ENCODE measurements at places on chromosomes 13 and 19.
A peak's percentile ranks its signal among the peaks of the same experiment; 100 is the strongest.

DNA sequence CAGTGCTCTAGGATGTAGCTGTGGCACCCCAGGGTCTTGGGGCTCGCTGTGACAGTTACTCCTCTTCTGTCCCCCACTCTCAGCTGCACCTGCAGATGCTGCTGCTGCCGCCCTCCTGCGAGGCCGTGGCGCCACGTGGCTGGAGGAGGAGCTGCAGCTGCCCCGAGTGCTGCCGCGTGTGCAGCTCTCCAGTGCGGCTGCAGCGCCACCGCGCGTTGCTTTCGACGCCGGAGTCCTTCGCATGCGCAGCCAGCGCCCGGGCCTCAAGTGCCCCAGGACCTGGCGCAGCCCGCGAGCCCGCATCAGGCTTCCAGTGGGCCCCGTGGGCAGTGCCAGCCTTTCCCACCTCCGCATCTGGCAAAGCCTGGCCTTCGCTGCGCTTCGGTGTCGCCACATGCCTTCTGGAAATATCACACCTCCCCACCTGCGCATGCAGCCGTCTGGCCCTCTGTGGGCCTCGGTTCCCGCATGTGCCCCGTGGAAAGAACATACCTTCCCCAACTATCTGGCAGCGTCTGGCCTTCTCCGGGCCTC, 692 bp upstream of the ZNF580 start:
- no peak for DNase-seq

DNA sequence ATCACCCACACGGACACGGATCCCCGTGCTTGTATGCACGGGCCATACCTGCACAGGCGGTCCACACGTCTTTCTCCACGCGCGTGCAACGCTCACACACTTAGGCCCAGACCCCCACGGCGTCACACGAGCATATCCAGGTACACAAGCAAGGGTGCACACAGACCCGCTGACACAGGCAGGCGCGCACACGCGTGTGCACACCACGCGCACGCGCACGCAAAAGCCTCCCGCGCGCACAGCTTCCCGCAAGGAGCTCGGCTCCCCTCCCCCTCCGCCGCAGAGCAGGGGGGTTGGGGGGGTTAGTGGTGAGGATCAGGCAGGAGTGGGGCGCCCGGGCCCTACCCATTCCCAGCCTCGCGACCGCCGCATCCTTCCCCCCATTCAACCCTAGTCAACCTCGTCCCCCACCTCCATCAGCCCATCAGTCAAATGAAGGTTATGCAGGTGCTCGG, 407 bp downstream of the RAB3A start:
- DNase-seq: peak; percentile 72

DNA sequence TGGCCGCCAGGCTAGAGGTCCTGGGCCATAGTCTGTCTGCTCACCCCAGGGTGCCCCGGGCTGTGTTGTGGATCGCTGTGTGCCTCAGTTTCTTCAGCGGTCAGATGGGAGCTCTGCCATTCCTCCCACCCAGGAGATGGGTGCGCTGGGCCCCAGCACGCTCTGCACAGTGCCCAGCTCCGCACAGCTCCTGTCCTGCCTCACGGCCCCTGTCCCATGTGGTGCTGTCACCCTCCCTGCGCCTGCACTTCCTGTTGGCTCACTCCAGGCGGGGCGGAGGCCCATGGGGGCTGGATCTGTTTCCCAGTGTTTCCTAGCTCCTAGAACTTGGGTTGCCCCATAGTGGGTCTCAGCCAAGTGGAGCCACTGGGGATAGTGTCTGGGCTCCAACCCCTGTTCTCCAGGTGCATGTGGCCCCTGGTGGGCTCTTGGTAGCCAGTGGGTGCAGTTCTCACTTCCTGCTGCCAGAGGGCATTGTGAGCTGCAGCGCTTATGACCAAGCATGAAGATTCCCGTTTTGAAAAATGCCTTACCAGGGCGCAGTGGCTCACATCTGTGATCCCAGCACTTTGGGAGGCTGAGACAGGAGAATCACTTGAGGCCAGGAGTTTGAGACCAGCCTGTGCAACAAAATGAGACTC, 69.8 kb downstream of the KDM4B start:
- no peak for DNase-seq

- peak; percentile 50 for DNase-seq
Measured at GRCh38 chr19:48568345-48568886, 16.4 kb downstream of the SULT2B1 start.

- no peak for DNase-seq
Measured at GRCh38 chr19:28350673-28351072, 862.3 kb downstream of the UQCRFS1 start.

- no peak for DNase-seq
Measured at GRCh38 chr13:114140131-114140905, 7.9 kb upstream of the RASA3 start.

DNA sequence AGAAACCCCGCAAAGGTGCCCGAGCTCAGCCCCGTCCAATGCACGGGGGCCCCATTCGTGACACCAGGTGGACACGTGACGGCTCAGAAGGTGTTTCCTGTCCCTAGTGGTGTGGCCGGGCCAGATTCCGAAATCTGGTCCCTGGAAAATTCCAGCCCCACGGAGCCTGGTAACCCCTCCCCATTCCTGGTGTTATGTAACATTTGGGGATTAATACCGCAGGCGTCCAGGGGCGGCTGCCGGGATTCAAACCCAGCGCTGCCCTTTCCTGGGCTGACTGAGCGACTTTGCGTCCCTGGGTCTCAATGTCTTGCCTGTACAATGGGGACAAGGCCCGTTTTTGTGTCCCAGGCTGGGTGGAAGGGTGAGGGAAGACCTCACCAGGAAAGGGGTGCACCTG, 1.0 kb upstream of the PLK5 start:
- no peak for DNase-seq

- DNase-seq: no peak
Measured at GRCh38 chr19:50422397-50423278, 3.9 kb downstream of the SPIB start.

DNA sequence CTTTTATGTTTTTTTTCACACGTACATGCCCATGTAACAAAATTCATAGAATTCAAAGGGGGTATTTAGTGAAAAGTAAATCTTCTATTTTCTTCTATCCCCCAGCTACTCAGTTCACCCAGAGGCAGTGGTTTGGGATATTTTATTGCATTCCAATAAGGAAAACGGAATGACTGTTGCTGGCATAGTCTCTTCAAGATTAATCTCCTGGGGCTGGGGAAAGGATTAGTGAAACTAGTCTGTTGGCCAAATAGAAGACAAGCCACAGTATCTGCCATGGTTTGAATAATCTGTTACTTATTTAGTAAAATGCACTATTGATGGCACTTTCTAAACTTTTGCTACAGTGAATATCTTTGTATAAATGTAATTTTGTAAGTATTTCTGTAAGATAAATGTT, 122.0 kb downstream of the NDFIP2 start:
- DNase-seq: no peak
